ENCODE measurements at places on chromosomes 16 and 17.

DNA sequence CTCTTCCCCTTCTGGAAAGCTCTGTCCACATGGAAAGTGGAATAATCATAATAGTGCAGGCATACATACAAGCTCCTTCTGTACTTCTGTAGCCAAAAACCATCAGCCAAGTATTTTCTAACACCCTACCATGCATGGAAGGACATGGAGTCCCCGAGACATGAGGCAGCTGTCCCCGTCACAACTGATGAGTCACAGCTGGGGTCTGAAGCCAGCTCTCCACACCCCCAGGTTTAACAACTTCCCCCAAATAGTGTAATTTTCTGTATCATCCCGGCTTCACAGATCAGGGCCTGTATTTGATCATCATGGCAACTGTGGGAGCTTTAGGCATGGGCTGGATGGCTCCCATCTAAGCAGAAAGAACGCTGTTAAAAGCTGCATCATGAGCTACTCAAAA is 16.6 kb downstream of the C16orf96 start:
- no peak for DNase-seq

DNA sequence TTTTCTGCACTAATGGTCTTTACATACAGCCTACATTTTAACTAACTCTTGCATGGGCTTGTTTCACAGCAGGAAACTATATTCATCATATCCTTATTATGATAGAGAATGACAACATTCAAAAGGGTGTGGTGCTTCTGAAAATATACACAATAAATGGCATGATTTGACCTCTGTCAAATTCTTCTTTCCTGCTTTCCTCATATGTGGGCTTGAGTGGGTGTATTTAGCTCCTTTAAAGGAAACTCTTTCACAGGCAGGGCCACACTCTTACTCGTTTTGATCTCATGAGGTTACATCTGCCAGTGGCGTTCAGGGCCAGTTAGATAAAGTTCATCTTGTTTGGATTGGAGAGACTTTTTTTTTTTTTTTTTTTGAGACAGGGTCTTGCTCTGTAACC is 6.1 kb downstream of the SLC35G3 start:
- no peak for DNase-seq

DNA sequence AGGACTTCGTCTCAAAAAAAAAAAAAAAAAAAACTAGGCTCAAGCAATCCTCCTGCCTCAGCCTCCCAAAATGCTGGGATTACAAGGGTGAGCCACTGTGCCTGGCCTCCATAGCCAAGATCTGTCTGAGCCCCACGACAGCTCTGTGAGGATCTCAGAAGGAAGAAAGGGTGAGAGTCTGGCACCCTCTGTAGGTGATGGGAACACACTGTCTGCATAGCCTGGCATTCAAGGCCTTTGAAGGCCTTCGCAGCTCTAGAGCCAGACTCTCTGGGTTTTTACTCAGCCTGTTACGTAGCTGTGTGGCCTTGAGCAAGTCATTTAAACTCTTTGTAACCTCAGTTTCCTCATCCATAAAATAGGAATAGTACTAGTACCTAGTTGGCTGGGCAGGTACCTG is 6.3 kb upstream of the XPO6 start:
- peak; percentile 62 for DNase-seq

GRCh38 chr17:63550817-63551639 is 751 bp downstream of the DCAF7 start:
- no peak for DNase-seq

DNA sequence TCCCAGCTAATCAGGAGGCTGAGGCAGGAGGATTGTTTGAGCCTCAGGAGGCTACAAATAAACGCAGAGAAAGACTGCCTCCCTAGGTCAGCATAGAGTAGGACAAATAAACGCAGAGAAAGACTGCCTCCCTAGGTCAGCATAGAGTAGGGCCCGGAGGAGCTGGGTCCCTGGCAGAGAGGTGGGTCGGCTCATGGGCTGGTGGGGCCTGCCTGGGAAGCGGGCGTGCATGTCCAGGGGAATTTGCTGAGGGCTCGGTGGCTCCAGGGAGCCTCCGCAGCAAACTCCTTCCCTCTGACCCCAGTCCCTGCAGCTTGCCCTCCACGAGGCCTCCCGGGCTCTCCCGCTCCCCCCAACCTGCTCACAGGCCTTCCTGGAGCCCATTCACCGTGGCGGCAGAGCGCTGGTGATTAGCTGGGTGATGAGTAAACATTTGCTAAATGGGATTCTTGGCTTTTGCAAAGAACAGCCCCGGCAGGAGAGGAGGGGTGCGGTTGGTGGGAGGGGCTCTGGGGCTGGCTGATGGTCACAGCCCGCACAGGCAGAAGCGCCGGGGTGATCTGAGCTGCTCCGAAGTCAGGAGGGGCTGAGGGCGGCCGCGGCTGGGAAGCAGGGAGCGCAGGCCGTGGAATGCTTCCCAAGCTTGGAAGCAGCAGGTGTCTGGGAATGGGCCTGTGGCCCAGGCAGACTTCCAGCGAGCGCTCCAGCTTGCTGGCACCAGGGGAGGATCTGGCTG is 93.1 kb downstream of the RTN4RL1 start:
- no peak for DNase-seq

DNA sequence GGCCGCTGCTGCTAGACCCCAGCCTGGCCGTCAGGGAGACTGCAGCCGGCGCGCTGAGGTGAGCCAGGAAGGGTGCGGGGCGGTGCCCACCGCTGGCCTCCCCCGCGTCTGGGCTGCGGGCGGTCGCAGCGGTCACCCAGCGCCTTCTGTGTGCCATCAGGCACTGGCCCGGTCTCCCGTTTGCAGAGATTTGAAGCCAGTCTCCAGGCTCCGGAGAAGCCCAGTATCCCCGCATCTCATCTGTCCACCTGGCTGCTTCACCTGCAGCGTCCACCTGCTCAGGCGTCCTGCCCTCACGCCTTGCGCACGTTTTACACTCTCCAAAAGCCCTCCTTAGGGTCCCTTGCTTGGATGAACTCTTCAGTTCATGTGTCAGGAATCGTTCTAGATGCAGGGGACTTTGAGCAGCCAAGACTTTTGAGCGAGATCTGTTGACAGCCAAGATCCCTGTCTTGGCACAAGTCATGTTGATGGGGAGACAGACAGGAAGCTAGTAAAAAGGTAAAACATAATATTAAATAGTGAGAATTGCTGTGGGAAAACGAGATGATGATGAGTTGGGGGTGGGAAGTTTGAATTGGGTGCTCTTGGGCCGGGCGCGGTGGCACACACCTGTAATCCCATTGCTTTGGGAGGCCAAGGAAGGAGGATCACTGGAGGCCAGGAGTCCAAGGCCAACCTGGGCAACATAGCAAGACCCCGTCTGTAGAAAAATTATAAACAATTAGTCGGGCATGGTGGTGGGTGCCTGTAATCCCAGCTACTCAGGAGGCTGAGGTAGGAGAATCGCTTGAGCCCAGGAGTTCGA is 916 bp downstream of the HEATR3 start:
- no peak for DNase-seq

DNA sequence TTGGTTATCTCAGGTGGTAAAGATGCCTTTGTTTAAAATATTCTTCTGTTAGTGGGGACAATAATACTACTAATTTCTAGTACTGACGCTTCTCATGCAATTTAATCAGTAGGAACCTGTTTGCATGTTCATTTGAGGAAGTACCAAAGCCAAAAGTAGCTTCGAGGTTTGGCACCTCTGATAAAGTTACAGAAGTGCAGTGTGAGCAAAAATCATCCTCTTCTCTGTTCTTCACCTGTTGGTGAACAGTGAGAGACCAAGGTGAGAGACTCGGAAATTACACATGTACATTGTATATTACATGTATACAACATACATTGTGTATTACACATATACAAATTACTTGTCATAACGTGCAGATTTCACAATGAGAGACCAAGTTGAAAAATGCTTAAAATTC is 404.6 kb downstream of the MAF start:
- DNase-seq, result no peak

DNA sequence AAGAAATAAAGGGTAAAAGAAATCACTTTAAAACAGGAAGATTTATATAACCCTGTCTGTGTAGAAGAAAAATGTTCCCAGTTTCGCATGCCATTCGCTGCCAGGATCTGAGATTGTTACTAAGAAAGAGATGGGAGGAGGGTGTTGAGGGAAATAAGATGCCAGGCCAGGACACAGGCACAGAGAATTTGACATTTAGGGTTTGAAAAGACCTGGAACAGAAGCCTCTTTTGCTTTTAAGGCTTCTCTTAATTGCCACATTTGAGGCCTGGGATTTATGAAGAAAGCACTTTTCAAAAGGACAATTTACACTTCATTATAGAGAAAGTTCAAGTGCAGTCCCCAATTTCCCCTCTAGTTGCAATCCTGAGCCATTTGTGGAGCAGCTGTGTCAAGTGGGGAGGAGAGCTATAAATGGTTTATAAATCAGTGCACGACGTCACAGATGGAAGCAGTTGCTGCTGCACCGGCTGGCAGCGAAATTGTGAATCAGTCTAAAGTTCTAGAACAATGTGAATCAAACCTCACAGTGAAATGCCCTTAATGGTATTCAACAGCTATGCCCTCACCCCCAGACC is 26.5 kb upstream of the C16orf87 start:
- no peak for DNase-seq

DNA sequence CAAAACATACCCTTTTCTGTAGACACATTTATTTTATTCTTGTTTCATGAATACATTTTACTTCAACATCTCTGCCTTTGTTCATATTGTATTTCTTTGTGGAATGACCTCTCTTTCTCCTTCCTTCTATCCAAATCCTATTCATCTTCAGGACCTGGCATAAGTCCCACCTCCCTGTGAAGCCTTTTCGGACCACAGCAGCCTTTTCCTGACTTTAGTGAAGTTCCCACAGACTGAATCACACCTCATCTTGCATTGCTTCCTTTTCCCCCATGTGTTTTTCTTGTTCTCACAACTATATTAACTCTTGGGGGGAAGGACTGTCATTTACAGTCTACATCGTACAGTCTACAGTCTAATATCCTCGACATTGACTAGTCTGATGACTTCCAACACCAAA is 58.2 kb downstream of the MFSD11 start:
- no peak for DNase-seq

- DNase-seq, result no peak
Measured at GRCh38 chr17:33046361-33047255, 55.0 kb downstream of the SPACA3 start.

DNA sequence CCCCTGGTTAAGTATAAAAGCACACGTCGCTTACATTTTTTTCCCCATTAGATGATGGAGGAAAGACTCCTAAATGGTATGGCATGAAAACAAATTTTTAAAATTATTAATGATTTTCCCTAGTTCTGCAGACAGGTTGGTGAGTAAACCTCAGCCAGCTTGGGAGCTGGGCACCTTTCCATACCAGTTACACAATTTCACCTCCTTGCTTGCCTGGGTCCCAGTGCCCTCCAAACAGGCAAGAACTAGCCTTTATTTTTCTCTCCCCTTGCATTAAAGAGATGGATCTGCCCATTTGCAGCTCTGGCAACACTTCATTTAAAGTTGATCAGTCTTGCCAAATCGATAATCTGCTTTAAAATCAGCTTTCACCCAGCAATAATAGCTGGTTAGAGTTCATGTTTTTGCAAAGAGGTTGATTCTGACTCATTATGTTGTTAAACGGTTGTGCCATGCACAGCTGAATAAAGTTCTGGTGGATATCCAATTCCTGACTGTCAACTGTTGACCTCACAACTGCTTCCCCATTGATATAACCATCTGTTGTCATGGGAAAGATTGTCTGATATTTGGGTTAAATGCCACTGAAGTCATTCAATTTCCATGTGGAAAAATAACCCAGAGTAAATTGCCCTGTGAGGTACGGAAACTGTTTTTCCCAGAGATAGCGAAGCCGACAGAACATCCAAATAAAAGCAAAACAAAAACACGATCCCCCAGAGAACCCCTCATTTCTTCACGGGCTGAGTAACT is 1.3 kb downstream of the C17orf58 start:
- DNase-seq, result no peak

DNA sequence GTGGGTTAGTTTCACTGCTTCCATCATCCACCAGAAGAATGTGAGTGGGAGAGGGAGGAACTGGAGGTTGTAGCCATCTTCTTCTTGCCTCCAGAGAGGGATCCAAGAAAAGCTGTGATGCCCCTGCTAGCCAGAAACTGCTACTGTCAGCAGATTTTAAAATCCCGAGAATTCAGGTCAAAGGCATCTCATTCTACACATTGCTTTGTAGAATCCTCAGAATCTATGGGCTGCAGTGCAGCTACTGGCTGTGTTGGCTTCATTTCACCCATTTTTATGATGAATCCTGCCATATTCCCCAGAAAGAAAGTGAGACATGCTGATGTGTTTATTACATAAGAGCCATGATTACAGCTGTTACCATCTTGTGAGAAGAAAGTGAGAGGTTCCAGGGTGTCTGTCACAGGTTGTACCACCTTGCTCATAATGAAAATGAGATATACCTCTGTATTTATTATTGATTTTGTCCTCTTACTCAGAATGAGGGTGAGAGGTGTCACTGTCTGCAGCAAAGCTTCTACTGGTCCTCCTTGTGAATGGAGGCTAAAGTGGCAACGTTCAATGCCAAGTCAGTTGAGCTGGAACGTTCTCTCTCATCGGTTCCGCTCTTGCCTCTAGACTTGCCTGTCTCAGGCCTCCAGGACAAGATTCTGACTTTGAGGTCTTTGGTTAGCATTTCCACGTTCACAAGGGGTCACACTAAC is 50.1 kb upstream of the MYH10 start:
- no peak for DNase-seq

- no peak for DNase-seq
Measured at GRCh38 chr16:1915732-1916639, 2.2 kb downstream of the HS3ST6 start.

DNA sequence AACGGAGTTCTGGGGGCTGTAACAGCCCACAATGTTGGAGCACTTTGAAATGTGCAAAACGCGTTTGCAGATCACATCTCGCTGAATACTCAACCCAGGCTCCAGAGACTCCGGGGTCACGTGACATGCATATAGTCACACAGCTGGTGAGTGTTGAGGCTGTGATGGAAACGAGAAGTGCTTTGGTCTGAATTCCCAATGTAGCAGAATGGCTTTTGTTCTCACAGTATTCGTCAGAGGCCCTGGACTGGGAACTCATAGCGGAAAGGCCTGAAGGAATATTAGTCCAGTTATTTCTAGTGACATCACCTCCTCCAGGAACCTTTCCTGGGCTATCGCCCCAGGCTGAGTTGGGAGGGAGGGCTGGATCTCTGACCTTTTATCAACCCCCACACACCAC is 95.8 kb upstream of the CRHR1 start:
- no peak for DNase-seq

DNA sequence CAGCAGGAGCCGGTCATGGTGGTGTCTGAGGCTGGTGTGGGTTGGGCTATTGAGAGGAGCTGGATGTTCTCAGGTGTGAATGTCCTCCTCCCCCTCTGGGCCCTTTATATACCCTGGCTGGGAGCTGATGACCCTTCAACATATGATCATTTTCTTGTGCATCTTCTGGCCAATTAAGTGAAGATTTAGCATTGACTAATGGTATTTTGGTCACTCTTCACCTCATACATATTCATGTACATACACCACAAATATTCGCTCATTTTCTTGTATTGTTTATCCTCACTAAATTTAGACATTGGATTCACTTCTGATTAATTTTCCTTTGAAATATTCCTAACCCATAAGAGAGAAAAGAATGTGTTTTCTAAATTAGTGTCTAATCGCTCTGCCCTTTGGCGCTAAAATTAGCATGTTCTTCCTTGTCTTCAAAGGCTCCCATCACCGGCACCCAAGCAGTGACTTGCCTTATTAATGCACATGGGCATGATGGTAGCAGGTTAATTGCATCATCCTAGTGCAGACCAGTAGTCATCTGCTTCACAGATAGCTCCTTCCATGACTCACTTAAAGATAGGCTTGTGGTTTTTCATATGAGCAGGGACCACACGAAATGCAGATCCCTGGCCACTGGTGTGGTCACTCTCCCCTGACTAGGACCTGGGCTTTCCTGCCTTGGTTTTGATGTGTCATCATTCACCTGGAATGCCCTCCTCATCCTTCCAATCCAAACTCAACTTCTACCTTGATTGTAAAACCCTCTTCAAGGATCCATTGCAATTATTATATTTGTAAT is at the start of gene KRTAP2-4:
TSS of gene KRTAP2-4 (minus strand) at position 51 of the 796 bp plus-strand sequence. CDS start at position 17, 34 bp downstream.
- no peak for DNase-seq

Data from central memory CD8-positive, alpha-beta T cell (primary cell).